Mucosa of gallbladder (tissue), 1 donor: ENCODE measurements at places on chromosomes 6 and 20. TPM values are rescaled to one million over a fixed set of nuclear protein-coding genes. Genes with fewer than 3 reads are reported as not detected.

The TBXT gene
- total RNA-seq: not detected

The CAP2 gene
- 32.0 TPM for total RNA-seq

The MOG gene
- not detected for total RNA-seq

The DEFB114 gene
- total RNA-seq: not detected

The SDCBP2 gene
- total RNA-seq: 176 TPM

The NKX2-4 gene
- total RNA-seq: not detected

The OR2H1 gene
- not detected for total RNA-seq

The OR2J3 gene
- 0.06 TPM for total RNA-seq

The GTSF1L gene
- total RNA-seq: not detected

The ADTRP gene
- total RNA-seq: 0.69 TPM

The FAM184A gene
- total RNA-seq: 1.0 TPM

The AIF1 gene
- 26.8 TPM for total RNA-seq

The TRIM40 gene
- total RNA-seq: not detected

The SLC35D3 gene
- total RNA-seq: not detected

The DCDC2 gene
- 33.8 TPM for total RNA-seq

The TUBB2A gene
- total RNA-seq: 108 TPM

The WFDC10B gene
- 0.49 TPM for total RNA-seq
